ENCODE measurements at places on chromosomes 13 and 19.

- DNase-seq = no peak
These were observed 7.0 kb downstream of the ZNF749 start for GRCh38 chr19:57441979-57442752.

DNA sequence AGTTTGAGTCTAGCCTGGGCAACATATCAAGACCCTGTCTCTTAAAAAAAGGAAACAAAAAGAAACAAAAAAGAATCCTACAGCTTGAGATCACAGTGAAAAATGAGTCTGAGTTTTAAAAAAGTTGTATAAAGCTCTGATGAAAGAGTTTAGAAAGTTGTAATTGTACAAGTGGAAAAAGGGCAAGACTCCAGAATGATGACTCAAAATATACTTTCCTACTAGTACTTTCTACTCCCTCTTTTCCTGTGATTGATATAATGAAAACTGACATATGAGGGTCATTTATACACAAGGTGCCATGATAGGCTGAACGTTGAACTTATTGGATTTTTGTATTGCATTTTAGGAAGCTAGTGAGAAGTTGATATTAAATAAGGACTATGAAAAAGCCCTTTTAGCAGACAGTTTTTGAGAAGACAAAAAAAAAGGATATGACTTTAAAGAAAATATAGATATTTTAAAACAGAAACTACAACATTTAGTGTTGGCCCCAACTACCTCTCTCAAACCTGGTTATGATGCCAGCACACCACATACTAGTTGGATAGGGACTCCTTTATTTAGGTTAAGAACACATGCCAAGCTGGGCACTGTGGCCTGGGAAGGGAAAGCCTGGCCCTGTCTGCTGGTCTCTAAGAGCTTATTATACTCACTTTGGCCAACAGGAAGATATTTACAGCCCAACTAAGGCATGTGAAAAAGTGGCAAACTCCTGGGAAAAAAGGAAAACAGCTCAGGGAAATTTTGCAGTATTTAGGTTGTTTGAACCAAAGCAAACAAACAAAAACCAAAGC is 116.6 kb downstream of the KL start:
- DNase-seq = no peak

DNA sequence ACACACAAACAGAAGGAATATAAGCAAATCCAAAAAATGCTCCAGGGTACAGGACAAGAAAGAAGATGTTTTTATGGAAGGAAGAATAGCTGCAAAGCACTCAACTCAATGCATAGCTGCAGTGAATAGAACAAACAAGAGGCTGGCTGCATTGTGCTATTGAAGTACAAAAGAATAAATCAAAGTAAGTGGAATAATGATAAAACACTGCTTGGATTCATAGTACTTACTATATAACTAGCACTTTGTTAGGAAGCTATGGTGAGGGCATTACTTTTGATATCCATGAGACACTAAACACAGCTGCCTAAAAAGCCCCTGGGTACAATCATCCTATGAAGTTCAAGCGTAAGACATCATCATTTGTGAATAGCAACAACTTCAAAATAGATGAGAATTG is 350.1 kb downstream of the PCDH9 start:
- no peak for DNase-seq

- no peak for DNase-seq
These were observed 350.1 kb downstream of the FOXO1 start for GRCh38 chr13:40316301-40316700.

GRCh38 chr19:46015687-46016425 is 7.0 kb downstream of the PGLYRP1 start:
- no peak for DNase-seq

- no peak for DNase-seq
These were observed 365.5 kb downstream of the UQCRFS1 start for GRCh38 chr19:28847468-28847867.

- DNase-seq = no peak
These were observed 3.0 kb downstream of the TTYH1 start for GRCh38 chr19:54418030-54418929.

GRCh38 chr19:54077334-54077733 is 3.8 kb downstream of the TARM1 start:
- DNase-seq = no peak

DNA sequence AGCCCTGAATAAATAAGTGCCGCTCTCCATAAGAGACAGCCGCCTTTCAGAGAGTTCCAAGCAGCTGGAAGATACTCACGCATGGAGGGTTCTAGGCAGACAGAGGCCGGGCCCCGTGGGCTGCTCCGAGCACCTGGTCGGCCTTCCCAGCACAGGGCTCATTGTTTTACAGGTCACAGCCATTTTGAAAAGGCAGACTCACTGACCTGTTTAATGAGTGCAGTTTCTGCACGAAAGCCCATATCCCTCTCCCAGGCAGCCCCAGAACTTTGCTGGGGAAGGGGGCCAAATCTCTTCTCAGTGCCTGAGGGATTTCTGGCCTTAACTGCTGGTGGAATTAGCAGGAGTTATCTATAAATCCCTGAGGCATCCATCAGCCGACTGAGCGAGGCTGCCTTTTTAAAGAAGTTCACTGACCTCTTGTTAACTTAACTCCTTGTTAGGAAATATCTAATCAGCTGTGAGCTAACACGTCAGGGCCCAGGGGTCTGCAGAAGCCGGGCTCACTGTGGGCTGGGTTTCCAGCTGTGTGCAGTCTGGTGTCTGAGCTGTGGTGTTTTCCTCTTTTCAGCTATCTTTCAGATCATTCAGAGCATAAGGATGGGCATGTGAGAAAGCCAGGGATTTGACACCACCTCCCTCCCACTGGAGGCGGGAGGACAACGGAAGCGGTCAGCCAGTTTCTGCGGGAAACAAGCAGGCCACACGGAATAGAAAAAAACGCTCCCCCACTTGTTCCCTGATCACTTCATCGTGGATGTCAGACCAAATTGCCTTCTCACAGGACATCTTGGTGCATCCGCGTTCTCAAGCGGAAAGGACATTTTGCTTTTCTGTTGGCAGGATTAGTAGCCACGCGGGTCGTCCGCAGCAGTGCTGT is 23.3 kb downstream of the SERP2 start:
- no peak for DNase-seq

DNA sequence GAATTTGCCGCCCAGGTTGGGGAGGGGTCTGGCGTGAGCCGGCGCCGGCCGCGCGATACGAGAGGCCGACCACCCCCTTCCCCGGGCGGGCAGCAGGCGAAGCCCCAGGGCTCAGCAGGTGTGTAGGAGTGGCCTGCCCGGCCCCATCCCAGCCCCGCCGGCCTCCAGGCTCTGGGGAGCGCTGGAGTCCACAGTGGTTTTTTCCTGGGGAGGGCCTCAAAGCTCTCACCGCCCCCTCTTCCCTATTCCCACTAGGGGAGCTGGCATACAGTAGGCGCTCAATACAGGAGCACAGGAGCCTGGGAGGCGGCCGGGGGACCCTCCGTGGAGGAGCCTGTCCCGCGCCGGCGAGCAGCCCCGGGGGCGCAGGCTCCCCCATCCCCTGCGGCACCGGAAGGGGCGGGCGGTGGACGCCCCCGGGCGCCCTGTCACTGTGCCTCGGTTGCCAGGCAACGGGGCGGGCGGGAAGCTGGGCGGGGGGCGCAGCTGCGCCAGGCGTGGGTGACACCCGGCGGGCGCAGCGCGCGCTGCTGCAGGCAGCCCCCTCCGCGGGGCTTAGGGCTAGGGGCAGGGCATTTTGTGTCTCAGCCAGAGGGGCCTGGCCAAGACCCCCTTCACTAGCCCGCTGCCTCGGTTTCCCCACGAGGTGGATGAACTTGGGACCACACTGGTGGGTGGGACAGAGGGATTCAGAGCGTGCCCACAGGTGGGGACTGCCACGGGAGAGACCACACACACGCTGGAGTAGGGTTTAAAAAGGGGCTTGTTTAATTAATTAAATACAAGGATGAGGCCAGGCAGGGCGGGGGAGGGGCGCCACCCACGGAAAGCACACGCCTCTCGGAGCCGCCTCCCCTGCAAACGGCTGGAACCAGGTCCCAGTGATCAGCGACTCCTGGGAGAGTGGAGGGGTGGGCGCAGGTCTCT is 3.6 kb upstream of the REXO1 start:
- DNase-seq = no peak

DNA sequence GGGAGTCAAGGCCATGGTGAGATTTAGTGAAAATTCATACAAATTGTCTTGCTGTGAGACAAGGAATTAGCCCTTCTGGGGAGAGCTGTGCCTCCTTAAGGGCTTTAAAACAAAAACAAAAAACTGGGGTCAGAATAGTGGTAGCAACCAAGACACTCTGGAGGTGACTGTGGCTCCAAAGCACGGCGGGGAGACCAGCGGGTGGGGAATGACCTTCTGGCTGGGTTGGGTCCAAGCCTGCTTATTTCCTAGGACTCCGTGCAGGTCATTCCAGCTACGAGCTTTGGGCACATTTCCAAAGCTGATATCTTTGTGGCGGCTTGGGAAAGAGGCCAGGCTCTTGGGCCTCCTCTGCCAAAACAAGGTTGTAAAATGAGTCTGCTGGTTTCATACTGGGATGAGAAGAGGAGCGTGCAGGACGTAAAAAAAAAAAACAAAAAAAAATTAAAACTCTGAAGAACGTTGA is 348.3 kb downstream of the UQCRFS1 start:
- DNase-seq = no peak

- DNase-seq = no peak
These were observed 17.9 kb upstream of the CACTIN start for GRCh38 chr19:3644351-3645066.

DNA sequence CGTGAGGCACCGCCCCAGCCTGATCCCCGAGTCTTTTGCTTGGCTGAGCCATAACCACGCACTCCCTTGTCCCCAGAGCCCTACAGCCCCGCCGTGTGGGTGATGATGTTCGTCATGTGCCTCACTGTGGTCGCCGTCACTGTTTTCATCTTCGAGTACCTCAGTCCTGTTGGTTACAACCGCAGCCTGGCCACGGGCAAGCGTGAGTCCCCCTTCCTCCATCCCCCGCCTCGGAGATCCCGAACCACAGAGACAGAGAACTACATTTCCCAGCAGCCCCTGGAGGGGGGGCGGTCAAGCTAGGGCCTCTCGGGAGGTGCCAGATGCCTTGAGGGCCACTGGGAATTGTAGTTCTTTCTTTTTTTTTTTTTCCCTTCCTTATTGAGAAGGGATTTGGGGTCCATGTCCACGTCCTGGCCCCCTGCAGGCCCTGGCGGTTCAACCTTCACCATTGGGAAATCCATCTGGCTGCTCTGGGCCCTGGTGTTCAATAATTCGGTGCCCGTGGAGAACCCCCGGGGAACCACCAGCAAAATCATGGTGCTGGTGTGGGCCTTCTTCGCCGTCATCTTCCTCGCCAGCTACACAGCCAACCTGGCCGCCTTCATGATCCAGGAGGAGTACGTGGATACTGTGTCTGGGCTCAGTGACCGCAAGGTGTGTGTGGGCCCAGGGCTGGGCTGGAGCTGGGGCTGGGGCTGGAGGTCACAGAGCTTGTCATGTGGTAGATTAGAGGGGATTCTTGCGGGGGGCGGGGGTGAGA is 25.9 kb downstream of the GRIN2D start:
- DNase-seq = peak; percentile 76

- DNase-seq = no peak
These were observed 30.2 kb downstream of the CRTC1 start for GRCh38 chr19:18713550-18714117.

DNA sequence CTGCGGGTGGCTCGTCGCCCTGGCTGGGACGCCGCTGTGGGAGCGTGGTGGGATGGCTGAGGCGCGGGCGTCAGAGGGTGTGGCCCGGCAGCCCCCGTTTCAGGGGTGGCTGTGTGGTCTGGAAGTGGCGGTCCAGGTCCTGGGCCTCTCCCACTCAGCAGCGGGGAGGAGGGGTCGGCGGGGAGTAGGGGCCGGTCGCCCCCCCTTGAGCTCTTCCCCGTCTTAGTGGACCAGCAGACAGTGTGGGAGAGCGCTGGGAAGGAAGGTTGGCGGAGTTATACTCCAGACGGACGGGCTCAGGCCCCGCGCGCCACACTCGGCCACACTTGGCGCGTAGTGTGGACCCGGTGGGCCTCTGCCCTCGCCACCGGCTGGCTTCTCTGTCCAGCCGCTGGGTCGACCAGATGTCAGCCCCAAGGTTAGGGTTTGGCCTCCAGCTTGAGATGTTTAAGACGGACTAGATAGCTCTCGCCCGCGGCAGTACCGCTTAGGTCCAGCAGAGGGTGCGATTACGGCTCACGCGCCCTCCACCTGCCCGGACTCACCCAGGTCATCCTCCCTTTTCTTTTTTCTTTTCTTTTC is 21.7 kb upstream of the ZNF429 start:
- no peak for DNase-seq

GRCh38 chr19:18980432-18981020 is 39.5 kb upstream of the HOMER3 start:
- no peak for DNase-seq

DNA sequence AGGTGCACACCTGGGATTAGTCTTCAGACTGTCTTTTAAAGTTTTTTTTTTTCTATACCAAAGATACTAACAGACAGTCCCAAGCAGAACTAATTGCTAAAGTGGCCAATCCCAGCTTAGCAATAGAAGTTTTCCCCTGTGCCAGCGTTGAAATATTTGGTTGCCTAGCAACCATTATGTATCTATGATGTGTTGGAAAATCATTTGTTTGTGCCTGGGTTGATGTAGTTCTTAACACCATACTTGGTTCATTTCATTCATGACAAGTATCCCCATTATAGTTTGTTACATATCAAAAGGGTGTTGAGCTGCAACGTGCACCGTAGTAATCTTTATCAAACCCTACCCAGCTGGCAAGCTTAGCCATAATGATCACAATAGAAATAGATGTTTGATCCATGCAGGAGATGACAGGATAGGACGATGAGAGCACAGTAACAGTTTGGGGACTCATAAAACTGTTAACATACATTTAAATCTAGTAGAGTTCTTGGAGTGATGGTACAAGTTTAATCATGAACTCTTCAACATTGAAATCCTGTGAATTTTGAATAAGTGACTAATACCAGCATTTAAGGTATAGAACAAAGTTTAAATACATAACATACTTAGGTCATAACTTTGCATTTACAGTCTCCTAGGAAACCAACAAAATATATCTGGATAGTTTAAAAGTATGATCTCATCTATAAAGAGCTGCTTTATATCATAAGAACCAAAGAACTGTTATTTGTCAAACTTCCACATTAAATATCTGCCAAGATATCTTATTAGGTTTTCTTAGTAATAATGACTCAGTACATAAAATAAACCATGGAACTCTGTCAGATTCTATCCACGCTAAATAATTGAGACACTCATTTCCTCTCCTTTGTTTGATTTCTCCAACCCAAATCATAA is 73.4 kb downstream of the MBNL2 start:
- DNase-seq = no peak

- no peak for DNase-seq
These were observed 20.3 kb downstream of the RFXAP start for GRCh38 chr13:36839281-36839680.
